Kidney tubule cell (primary cell): ENCODE measurements at places on chromosomes 5 and 9.

DNA sequence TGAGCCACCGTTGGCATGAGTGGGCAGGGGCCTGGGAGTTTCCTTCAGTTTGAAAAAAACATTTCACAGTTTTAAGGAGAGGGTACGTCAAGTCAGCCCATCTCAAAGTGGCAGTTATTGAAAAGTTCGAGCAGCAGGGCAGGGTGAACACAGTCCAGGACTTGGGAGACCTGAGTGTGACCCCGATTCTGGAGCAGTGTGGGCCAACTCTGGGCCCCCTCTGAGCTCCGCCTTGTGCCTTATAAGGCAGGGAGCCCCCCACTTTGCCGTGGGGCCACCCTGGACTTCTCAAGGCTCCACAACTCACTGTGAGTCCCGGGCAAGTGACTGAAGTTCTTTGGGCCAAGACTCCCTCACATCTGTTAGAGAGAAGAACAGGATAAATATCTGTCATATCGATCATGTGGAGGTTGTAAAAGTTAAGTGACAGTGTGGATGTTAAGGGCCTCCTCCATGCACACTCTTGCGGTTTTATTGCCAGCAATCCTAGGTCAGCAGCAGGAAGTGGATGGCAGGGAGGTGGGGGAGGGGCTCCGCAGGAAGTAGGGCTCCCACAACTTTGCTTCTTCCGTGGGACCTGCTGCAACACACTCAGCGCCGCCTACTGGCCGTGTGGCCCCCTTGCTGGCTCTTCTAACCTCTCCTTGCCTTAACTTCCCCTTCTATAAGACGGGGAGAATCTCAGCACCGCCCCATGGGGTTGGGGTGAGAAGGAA, 38.4 kb downstream of the HRH2 start:
- DNase-seq = peak; percentile 43

DNA sequence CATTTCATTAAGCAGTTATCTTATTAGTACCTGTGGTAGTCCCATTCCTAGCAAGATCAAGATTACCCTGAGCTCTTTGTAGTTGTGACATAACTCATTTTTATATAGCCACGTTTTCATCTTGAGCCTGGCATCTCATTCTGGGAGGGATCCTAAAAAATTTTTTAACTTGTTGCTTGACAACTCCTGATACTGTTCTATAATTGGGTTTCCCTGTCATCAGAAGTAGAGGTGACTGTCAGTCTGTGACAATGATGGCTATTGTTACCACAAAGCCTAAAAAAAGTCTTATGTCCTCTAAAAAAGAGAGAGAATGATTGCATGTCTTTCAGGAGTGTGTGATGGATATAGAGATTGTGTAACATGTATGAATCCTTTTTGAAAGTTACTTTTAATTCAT, 164.8 kb downstream of the SGCD start:
- no peak for DNase-seq

DNA sequence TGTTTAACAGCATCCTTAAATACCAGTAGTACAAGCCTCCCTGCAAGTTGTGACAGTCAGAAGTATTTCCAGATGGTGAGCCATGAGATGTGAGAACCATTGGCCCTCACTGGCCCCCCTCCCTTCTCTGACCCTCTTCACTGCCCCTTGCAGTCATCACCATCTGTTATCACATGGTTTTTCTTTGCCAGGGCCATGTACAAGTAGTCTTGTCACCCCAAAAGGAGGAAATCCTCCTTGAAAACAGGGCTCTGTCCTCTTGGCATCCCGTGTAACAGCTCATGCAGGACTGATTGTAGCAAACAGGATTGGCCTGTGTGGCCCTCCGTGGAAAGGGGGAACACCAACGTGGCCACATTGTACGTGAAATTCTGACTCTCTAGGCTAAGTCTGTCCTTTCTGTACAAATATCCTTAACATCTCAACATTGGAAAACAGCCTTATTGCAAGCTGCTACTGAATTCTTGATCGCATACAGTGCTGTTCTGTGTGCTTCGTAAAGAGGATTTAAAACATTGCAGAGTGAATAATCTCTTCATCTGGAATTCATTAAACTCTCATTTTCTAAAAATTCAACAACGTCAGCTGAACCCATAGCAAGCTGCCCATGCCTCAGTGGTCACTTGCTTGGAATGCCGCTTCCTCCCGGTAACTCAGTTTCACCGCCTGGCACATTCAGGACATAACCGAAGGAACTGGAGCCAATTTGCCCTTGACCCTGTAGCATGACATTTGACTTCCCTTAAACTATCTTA, 171.7 kb downstream of the ATPSCKMT start:
- no peak for DNase-seq

DNA sequence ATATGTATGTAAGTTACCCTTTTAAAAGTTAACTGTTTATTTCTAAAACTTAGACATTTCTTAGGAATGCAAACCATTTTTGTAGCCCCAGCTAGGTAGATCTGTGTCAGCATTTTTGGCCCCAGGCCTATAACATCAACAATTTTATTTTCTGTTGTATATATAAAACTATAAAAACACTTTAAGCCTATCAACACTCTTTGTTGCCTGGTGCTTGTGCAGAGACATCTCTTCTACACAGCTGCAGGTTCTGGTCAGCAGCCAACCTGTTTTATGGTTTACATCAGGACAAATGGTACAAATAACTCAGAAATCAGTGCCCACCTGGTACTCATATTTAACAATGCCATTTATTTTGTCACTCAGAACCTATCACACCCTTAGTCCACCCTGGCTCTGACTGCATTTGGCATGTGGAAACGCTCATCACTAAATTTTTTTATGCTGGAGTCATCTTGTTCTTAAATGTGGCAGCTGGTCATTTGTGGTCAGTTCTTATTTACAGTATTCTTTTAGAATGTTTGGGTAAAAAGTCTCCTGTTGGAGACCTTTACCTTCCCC, 173.4 kb downstream of the DNAH5 start:
- DNase-seq = peak; percentile 28

DNA sequence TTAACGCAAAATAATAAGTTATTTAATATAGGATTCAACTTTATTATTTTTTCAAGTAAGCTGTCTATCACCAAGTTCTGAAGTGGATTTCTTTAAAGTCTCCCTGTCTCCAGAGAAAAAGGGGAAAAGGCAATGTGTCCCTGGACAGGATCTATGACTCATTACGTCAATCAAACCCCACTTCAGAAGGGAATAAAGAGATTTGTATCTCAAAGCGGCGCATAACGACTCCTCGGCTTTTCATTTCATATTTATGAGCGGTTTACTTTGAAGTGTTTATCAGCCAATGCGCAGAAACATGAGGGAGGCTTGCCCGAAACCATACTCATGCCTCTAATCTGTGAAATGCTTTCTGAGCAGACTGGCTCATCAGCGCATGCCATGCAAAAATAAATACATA, 938.6 kb upstream of the WWC1 start:
- DNase-seq = no peak

GRCh38 chr5:127802477-127802865, 99.3 kb downstream of the CCDC192 start:
- no peak for DNase-seq

DNA sequence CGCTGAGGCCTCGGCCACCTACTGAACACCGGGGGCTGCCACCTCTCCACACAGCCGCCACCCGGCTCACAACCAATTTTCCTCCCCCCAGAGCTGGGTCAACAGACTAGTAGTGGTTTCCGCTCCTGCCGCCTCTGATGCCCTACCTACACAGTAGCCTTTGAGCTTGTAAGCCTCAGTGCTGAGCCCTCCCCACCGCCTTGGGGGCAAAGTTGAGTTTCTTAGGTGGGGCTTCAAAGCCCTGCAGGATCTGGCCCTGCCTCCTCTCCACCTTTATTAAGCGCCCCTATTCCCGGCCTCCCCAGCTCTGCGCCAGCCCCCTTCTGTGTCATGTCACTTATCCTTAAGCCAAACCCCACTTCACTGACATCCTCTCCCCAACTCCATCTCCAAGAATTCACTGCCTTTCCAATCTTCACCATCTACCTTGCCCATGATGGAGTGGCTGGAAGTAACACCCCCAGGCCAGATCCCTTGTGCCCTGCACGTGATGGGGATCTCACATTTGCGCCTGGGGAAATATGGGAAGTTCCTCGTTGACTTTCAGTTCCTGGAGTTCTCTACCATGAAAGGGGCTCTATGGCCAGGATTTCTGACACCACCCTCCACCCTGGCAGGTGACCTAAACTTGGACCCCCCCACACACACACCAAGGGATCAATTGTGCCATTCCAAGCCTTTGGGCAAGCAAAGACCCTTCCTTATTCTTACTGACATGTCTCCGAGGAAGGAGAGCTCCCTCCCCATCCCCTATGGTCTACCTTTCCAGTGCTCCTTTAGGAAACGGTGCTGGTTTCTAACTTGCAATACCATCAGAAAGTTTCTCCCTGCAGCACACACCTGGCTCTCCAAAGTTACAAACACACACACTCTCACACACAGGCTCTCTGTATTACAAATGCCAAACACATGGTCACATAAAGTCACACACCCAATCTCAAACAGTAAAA, 2.7 kb upstream of the CNTFR start:
- DNase-seq = no peak

GRCh38 chr9:72390907-72391306, 25.9 kb upstream of the ZFAND5 start:
- no peak for DNase-seq

DNA sequence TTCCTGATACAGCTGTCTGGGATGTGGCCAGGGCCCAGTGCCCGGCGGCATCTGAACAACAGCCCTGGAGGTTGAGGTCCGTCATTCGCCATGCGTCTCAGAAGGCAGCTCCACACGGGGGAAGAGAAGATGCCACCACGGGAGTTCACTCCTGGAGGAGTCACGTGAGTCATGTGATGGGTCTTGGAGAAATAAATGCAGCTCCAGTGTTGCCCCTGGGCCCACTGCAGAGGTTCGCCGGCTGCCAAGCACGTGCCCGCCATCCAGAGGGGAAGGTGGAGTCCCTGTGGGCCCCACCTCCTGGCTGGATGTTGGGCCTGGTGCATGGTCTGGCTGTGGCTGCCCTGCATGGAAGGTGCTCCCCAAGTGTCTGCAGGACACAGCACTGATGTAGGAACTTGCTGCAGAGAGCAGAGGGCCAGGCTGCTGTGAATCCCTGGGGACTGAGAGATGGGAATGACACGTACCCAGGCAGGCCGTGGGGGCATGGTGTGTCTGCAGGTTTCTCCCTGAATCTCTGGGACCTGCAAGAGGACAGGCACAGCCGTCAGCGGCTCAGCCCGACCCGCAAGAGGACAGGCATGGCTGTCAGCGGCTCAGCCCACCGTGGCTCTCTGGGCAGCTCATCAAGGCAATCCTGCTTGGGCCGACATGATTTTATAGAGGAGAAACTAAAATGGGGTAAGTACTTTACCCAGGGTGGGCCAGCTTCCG, 418.3 kb upstream of the IRX4 start:
- no peak for DNase-seq

GRCh38 chr9:136348691-136349090, 14.9 kb downstream of the DNLZ start:
- DNase-seq = no peak

- no peak for DNase-seq
Measured at GRCh38 chr9:136759001-136759400, 958 bp upstream of the LCN8 start.

- no peak for DNase-seq
Measured at GRCh38 chr5:90488791-90489190, 14.1 kb downstream of the POLR3G start.

GRCh38 chr9:20837166-20837565, 153.1 kb downstream of the FOCAD start:
- DNase-seq = no peak

DNA sequence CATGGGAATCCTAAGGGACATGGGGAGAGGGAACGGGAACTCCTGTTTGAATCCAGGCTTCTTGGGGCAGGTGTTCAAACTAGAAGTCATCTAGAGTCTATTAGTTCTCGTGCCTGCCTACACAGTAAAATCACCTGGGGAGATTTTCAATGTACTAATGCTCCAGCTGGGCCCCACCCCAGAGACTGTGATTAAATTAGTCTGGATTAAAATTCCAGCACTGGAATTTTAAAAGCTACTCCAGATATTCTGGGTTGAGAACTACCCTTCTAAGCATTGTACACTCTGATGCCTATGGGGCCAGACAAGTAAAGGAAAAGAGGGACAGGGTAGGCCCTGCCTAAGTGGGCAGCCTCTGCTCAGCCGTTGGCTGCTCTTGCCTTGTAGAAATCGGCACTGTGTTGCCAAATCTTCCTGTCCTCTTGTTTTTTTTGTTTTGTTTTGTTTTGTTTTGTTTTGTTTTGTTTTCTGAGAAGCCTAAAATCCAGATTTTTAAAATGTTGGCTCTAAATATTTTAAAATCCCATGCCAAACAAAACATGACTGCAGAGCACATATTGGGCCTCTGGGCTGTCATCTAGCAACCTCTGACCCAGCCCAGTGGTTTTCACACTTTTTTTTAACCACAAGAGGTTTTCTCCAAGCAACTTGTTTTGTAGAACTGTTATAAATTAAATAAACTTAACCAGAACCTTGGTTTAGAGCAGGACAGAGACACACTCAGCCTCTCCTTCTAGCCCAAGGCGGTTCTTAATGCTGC, 29.0 kb downstream of the ADRB2 start:
- DNase-seq = no peak

- DNase-seq = peak; percentile 74
Measured at GRCh38 chr5:82183828-82184227, 94.3 kb downstream of the RPS23 start.

DNA sequence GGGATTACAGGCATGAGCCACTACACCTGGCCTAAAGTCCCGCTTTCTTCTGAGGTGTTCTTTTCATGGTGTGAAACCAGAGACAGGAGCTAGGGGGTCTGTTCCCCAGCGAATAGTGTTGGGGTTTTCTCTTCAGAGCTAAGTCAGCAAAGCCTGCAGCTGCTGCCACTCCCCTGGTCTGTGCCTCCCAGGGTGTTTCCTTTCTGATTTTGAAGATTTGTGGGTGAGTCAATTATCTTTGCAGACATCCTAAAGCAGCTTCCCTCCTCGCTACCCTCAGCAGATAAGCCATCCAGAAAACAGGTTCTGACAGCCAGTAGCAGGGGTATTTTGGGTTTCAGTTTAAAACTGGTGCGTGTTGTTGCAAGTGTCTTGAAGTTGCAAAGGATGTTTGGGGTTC, 72.0 kb upstream of the IQGAP2 start:
- no peak for DNase-seq

- peak; percentile 66 for DNase-seq
Measured at GRCh38 chr5:68554571-68555279, 339.2 kb downstream of the PIK3R1 start.

- no peak for DNase-seq
Measured at GRCh38 chr9:111040494-111040893, 2.2 kb upstream of the LPAR1 start.

DNA sequence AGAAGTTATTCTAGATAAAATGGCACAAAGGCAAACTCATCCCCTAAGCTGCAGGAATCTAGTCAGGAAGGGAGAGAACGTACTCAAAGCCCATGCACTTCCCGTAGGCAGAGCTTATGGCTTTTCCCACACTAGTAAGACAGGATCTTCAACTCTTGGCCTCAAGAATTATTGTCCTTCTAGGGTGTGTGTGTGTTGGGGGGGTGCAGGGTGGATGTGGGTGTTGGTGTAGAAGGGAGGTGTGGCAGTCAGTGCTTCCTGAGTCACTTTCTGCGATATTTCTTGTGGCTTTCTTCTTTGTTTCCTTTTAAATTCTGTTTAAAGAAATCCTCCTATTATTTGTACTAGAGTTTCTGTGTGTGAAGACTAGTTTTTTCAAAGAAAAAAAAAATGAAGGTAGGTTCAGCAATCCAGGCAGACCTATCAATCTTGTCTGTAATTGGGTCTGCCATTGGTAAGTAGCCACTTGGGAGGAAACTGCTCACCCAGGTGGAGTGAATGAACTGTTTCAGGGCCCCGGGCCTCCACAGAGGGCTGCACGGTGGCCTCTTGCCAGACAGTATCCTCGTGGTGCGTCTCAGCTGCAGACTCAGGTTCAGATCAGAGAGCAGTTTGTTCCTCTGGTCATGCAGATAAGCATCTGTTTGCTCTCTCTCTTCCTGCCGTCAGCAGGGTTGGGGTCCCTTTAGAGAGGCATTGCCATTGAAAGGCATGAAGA, 131.9 kb downstream of the NPR3 start:
- no peak for DNase-seq
